ENCODE measurements at places on chromosomes 7 and 10.

DNA sequence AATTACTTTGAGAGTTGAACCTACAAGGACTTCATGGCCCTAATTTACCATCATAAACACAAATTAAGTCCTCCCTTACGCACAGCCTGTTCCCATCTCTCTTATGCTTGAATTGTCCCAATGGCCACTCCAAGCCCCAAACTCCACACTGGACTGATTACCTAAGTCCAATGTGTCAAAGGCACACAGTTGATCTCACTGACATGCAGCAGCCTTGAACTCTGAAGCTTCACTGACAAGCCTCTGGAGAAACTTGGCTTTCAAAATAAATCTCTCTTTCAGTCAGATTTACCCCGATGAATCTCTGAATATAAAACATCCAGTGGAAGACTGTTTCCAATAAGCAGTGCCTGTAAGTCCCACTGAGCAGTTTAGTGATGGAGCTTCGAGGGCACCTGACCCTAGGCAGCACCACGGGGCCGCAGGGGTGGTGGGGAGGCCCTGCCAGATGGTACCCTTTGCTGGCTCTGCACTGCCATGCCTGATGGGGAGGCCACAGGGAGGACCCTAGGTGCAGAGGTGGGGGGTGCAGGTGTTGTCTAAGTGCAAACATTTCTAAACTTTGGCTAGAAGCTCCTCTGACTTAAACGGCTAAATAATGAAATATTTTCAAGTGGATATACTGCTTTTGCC lies 3.3 kb upstream of the MAT1A start:
- DNase-seq, result no peak

DNA sequence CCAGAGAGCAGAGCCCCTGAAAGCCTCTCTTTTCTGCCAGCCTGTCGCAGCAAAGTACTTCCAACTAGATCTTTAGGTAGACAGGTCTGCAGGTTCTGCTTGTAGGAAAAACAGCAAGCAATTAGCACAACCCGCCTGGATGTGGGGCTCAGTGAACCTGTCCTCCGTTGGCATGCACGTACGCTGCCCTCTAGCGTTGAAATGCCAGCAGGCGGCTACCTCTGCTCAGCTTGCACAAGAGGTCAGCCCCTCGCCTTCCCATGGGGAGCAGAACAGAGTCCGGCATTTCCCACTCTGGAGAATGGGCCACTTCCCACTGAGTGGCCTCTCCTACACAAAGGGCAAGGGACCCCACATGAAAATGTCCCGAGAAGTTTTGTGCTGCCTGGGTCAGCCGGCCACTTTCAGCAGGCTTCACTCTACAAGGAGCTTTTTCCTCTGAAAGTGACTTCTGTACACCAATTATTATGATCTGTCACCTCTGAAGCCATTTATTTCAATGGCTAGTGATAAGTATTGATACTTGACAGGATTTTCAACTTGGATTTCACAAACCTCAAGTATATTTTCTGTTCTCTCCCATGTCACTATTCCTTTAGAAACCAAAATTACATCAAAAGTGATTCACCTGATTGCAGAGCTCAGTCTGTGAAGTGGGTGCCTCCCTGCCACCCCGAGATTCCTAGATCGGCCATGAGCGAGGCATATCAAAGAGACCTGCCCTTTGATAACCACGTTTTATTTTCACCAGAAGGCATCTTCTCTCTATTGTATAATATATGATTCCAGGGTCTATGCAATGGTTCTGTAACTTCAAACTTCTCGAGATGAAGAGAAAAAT lies 56.7 kb downstream of the JCAD start:
- DNase-seq, result peak; percentile 4

DNA sequence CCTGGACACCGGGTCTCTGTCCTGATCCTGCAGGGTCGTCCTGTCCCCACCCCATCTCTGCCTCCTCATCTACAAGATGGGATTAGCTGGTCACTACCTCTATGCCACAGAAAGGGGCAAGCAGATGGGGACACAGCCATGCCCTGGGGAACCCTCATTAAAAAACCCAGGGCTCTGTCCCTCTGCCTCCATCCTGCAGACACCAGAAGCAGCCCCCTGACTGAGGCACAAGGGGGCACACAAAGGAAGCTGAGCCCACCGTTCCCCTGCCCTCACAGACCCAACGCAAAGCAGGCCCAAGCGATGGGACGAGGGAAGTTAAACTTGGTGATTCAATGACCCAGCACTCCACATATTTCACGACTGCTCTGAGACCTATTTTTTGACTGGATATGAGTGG lies 142.4 kb downstream of the TCERG1L start:
- no peak for DNase-seq

DNA sequence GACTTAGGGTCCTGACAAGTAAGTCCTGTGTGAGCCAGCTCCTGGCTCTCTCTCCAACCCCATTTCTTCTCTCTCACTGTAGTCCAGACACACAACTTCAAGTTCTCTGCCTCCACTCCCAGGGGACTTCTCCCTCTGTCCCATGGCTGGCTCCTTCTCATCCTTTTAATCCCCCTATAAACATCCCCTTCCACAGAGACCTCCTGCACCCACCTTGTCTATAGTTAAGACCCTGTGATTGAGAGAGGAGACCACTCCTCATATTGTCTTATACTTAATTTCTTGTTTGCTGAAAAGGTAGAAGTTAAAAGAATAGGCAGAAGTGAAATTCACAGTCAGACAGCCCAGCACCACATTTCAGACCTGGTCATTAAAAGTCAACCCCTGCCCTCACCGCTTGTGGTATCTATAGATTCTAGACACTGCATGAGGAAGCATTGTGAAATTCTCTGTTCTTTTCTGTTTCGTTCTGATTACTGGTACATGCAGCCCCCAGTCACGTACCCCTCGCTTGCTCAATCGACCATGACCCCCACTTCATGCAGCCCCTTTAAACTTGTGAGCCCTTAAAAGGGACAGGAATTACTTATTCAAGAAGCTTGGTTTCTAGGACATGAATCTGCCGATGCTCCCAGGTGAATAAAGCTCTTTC lies 125.6 kb upstream of the FRMD4A start:
- DNase-seq, result no peak

GRCh38 chr7:89028319-89028718 lies 232.8 kb upstream of the TEX47 start:
- DNase-seq, result no peak

DNA sequence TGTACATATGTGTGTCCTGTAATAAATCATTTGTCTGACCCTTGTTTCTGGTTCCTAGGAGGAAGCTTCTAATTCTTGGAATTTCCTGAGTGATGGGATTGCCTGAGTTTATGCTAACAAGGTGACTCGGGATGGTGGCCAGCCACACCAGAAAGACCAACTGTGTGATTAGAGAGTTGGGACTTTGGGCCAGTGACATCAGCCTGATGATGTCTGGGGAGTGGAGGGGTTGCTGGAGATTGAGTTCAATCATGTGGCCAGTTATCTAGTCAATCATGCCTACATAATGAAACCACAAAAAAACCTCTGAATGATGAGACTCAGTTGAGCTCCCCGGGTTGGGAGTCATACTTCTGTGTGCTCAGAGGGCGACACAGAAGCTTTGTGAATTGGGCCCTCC lies 23.5 kb upstream of the CARD11 start:
- no peak for DNase-seq

GRCh38 chr10:71381611-71382010 lies 15.1 kb upstream of the CDH23 start:
- DNase-seq, result no peak

- no peak for DNase-seq
Measured at GRCh38 chr10:31594347-31594873, 275.4 kb downstream of the ZEB1 start.

GRCh38 chr7:44043902-44044301 lies 600 bp upstream of the DBNL start:
- DNase-seq, result no peak

GRCh38 chr10:118851062-118852035 lies 96.6 kb upstream of the CACUL1 start:
- DNase-seq, result no peak

GRCh38 chr7:112897839-112898431 lies 107.7 kb upstream of the TMEM168 start:
- no peak for DNase-seq

DNA sequence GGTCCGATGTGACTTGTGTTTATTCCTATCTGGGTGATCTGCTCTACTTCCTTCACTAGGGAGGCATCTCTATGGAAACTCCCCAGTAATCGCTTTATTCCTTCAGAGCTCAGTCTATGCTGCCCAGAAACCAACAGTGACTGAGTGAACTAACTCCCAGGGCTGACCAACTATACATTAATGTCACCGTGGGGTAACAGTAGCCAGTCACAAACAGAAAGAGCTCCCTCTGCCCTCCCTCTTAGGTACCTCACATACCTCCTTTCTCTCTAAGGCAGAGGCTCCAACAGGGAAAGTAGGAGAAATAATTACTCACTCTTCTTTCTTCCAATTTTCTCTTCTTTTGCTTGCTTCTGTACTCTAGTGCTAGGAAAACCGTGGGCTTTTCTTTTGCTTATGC lies 855.0 kb downstream of the REEP3 start:
- no peak for DNase-seq

- no peak for DNase-seq
Measured at GRCh38 chr7:2503056-2503941, 16.3 kb upstream of the LFNG start.

DNA sequence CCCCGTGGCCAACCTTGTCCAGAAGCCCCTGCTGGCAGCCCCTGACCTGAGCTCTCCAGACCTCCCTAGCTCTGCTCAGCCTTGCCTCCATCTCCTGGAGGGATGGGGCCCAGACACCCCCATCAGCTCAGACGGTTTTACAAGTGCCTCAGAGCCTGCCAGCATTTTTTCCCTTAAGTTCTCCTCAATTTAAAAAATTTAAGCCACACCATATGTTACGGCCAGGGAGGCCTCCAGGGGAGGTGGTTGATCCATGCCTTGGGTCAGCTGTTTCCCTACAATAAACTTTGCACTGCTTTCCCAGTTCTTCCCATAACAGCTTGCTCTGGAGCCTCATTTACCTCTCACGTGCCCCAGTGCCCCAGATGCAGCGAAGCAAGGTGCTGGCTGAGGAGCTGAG lies 143.5 kb downstream of the RGS10 start:
- DNase-seq, result no peak

GRCh38 chr7:129670656-129671055 lies 59.1 kb downstream of the NRF1 start:
- DNase-seq, result no peak

GRCh38 chr7:128948312-128948973 lies 10.7 kb downstream of the IRF5 start:
- DNase-seq, result no peak

DNA sequence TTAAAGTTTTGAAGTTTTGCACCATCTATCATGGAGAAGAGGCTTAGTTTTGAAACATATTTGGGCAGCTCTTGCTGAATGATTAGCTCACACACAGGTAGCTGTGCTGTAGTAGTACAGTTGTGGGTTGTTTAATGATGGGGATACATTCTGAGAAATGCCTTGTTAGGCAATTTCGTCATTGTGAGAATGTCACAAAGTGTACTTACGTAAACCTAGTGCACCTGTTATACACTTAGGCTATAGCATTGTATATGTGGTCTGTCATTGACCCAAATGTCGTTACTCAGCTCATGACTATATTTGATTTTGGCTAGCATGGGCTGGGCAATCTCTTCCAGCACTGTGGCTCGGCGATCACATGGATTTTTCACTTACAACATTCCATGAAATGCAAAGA lies 247.2 kb upstream of the IGFBP3 start:
- no peak for DNase-seq

DNA sequence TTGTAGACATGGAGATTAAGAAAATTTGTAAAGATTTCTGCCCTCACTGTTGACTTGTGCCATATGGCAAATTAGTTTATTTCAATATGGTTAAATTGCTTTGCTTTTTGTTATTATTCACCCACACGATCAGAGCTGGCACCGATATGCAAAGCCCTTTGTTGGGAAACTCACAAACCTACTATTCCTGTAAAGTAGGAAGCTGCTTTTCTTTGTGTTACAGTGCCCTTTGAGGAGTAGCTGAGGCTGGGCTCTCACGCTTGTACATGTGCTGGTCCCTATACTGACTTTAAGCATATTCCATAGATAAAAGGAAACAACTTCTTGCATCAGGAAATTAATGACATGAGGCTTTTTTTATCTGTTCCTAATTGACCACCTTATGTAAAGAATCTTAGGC lies 17.6 kb upstream of the AOAH start:
- no peak for DNase-seq

- DNase-seq, result no peak
Measured at GRCh38 chr7:139698278-139698677, 79.5 kb downstream of the HIPK2 start.

DNA sequence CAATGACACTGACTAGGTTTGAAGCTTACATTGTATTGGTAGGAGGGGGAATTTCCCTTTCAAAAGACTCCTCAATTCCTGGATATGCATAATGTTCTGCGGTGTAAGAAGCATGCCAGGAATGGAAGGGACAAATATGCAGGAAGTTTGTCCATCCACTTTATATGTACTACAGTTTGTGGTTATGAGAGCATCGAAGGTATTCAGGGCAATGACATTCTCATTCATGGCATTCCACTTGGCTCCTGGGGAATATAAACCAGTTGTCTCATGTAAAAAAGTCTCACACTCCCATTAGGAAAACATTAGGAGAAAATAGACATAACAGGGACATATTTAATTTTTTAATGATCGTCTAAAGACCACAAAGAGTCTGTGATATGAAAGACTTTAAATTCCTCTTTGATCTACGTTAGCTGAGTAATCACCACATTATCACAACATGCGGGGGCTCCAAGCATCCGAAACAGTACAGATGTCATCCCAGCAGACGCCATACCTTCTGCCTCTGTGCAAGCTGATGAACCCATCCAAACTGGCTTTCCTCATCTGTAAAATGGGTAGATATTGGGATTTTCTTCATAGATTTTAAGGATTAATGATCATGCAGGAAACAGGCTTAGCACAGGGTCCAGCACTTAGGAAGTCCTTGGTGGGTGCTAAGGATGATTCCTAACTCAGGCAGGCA lies 675.3 kb downstream of the INHBA start:
- no peak for DNase-seq

DNA sequence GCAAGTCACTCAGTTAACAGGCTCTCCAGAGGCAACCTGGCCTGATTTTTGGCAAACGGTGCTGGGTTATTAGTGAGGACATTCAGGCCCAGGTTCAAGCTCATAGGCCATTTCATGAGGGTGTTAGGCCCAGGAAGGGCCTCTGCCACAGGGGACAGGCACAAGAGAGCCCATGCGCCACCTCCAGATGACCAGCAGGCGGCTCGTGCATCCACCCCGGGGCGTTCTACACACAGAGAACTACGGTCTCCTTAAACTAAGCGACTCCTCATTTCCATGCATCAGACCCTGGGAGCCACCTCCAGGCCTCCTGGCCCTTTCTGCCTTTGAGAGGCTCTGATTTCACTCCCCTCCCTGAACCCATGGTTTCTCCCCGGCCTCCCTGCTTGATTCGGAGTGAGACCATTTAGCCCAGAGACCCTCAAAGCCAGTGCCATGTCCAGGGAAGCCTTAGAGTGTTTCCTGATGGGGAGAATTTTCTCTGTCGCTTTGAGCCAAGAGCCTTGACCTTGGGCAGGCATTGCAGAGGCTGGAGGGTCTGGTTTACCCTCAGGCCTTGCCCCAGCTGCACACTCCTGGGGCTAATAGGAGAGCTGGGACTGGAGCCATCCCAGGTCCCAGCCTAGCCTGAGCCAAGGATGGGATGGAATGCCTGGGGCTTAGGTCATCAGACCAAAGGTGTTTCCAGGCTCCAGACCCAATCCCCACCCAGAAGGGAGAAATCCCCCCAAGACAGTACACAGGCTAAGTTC lies 188.0 kb downstream of the GRID1 start:
- no peak for DNase-seq

GRCh38 chr10:43461950-43462349 lies 25.0 kb downstream of the ZNF487 start:
- DNase-seq, result peak; percentile 75
